Esophagus squamous epithelium (tissue), 5 donors: ENCODE measurements at places on chromosomes 1 and 21.

DNA sequence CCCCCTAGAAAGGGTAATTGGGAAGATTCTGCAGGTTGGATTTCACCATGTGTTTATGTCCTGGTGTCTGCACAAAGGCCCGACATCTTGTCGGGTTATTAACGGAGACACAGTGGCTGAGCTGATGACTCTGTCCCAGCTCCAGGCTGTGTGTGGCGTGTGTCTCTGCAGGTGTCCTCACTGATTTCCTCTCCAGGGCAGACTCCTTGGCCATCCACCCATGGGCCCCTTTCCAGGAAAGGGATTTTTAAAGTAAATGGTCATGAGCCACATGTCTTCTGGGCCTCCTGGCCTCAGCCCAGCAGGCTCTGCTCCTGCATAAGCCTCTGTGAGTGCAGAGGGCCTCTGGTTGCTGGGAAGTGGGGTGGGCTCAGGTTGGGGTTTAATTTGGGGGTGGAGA, 418.7 kb upstream of the VAMP3 start:
- DNase-seq = no peak

GRCh38 chr1:31745096-31745945, 18.8 kb downstream of the ADGRB2 start:
- DNase-seq = no peak

DNA sequence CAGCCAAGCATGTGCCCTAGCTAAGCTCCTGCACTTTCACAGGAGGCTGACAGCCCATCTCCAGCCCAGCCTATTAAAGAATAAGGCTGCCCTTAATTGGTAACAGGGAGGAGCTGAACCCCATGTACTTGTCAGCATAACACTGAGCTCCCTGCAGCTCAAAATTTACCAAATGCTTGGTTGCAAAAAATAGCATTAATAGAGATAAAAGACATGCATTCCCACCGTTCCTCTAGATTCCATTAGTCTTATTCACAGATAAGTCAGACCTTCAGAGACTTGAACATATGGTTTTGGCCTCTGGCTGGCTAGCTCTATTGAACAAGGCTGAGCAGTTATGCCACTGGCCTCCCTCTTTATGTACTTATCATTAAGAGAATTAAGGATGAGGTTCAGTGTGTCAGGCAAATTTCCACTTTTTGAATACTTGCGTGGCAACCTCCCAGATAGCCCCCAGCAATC, 29.2 kb downstream of the OLFML3 start:
- DNase-seq = no peak

GRCh38 chr21:29185172-29185571, 54.7 kb downstream of the MAP3K7CL start:
- no peak for DNase-seq

GRCh38 chr1:246012341-246012740, 494.7 kb downstream of the SMYD3 start:
- DNase-seq = no peak

GRCh38 chr1:15756143-15757015, 2.2 kb upstream of the FBLIM1 start:
- DNase-seq = no peak

- no peak for DNase-seq
Observed at GRCh38 chr1:232986527-232986922, 36.1 kb downstream of the NTPCR start.

DNA sequence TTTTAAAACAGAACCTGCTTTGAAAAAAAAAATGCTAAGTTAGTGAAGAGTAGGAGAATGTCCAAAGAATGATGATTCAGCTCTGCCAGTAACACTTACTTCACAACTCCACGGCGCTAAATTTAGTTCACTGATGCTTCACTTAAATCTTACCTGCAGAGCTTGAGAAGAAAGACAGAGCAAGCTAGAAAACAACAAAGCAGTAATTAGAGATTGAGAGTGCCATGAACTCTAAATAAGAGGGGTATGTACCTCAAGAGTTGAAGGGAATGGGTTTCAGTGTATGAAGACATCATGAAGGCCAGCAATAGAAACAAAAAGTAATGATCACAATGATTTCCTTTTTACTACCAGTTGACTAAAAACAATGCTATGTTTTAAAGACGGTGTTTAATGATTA, 32.8 kb downstream of the EPRS1 start:
- DNase-seq = no peak

DNA sequence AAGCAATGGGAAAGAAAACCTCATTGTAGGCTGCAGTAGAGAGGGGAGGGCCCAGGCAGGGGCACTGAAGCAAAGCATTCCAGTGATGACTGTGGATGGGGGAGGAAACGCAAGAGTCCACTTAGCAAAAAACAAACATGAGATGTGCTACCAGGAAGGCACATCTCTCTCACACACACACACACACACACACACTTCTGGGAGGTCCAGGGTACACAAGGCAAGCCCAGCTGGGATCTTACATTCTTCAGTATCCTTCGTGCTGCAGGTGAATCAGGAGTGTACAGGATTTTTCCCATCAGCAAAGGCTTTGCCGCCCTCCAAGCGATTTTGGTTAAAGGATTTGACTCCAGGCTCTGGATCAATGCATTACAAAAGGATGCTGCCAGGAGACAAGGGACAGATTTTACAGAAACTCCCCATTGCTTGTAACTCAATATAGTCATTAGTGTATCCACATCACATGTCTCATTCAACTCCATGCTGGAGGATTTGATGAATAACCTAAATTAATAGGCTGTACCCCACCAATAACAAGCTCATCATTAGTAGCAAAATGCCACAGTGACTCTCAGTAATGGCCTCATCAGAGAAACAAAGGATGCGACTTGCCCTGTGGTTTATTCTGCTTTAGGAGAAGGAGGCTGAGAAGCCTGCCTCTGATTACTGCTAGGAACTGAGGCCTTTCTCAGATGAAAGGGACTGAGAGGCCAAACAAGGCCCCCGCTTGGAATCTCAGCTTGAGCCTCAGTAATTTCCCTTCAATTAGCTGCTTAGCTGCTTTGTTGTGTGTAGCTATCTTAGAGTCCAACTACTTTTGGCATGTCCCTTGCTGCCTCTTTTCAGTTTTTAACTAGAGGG, 41.6 kb downstream of the ABCA4 start:
- no peak for DNase-seq

DNA sequence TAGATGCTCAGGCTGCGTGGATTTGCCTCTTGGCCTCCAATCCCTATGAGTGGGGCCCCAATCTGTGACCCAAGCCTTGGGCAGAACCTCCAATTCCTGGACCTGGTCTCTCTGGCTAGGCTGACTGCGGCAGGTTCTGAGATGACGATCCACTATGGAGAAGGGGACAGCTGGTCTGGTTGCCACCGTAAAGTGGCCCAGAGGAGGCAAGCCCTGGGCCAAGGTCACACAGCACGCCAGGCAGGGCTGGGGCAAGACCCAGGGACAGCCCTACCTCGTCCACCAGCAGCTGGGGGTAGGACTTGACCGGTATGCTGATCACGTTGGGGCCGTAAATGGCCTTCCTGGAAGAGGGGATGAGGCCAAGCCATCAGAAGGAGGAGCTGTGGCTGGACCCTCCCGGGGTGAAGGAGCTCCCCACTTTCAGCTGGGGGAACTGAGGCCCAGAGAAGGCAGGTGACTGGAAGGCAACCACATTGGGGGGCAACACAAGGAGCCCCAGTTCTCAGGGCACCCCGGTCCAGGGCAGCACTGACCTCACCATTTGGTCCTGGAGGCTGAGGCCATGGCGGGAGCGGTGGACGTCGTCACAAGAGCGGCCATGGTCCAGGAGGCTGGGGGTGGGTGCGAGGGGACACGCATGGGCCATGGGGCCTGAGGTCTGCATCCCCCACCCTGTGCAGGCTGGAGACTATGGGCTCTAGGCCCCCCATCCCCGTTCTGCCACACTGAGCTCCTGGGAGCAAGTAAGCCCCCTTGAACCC, 9.8 kb downstream of the ATP13A2 start:
- no peak for DNase-seq

DNA sequence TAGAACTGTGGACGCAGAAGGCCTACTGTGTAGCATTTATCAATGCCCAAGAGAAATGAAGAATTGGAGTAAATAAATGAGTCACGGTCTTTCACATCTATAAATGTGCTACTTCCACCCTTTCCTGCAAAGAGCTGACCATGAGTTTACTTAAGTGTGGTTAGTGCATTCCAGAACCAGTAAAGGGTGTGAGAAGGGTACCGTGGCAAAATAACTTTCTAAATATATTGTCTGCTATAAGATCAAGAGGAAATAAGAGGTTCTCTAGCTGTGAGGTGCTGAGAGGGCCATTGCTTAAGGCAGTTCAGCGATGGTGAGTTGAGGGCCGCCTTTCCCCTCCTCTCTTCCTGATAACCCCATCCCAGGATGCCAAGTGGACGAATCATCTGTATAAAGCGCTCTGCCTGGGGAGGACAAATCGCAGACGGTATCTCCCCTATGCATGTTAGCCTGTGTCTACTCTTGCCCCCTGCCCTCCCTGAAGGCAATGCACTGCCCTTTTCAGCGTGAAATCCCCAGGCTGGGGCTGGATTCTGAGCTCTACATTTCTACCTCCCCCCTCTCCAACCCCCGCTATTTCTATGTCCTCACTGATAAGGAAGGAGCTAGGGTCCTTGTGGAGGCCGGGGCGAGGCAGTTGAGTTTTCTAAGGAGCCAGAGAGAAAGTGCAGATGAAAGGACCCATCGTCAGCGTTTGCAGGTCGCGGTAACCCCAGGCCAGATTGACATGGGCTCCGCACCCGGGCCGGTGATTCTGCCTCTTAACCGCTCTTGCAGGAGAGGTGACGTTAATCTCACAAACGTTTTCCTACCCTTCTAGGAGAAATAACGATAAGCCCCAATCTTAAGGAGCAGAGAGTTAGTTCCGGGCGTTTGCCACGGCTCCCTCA, 1.5 kb upstream of the NCAM2 start:
- no peak for DNase-seq

GRCh38 chr1:74328851-74329250, 93.7 kb downstream of the TNNI3K start:
- DNase-seq = no peak

DNA sequence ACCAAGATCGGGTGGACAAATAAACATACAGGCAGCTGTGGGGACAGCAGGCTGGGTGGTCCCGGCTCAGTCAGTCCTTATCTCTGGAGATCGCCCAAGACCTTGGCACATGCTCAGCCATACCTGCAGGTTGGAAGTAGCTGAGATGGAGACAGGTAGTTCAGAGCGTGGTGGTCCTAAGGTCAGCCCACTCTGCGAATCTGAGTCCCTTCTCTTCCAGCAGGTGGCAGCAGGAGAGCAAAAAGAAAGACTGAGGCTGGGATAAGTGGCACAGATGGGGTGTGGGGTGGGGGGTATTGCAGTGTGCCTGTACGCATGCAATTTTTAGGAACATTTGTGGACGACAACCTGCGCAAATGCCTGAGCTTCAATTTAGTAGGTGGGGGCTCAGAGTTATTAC, 104.9 kb downstream of the TENT5C start:
- no peak for DNase-seq

GRCh38 chr1:32749332-32749731, 46.8 kb upstream of the SYNC start:
- DNase-seq = no peak

DNA sequence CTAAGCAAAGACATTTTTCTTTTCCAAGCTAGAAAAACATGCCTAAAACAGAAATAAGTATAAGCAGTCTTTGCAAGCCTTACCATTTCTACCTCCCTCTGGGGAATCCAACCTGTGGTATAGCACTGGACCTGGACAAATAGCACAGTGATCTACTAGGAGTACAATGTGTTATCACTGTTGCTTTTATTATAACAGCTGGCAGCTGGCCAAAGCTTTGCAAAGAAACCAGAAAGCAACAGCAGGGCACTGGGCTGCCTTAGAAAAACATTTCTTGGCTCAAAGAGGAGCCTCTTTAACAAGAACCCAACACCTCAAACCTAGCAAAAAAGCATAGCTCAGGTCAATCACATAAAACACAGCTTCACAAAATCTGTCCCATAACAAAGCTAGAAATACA, 294.5 kb upstream of the GREM2 start:
- DNase-seq = no peak

- DNase-seq = no peak
Observed at GRCh38 chr1:245465666-245466065, 310.9 kb downstream of the KIF26B start.

DNA sequence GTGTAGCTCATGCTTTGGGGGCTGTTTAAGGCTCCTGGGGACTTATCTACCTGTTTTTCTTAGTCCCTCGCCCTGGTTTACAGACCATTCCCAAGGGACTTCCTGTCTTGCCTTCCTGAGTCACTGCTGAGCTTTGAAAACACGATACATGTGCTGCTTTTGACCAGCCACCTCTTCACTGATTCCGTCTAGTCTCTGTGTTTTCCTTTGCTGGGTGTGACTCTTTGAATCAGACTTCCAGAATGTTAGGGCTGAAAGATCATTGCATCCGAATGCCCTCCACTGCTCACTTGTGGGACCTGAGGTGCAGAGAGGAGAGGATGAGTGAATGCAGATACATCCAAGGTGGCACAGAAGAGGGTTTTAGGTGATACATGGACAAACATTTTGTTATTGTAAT, 35.4 kb upstream of the CITED4 start:
- no peak for DNase-seq

- no peak for DNase-seq
Observed at GRCh38 chr1:7292036-7292681, 478.9 kb upstream of the VAMP3 start.

GRCh38 chr1:230679825-230680224, 34.1 kb downstream of the AGT start:
- no peak for DNase-seq

DNA sequence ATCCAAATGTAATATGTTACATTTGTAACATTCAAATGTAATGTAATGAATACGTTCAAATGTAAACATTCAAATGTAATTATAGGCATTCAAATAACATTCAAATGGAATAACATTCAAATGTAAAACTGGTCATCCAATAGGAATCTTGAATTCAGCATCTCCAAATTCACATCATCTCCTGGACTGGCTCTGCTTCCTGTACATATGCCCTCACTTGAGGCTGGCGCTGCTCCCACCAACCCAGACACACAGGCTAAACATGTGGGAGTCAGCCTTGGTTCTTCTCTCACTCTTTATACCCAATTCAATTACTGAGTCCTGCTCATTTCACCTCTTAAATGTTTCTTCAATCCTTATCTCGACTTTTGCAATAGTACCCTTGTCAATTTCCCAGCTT, 6.9 kb downstream of the EBNA1BP2 start:
- DNase-seq = no peak
